Liver (tissue), 10 donors: ENCODE measurements at places on chromosomes 1 and 21.

GRCh38 chr1:17717594-17718535 lies 37.3 kb upstream of the ACTL8 start:
- DNase-seq, result no peak

DNA sequence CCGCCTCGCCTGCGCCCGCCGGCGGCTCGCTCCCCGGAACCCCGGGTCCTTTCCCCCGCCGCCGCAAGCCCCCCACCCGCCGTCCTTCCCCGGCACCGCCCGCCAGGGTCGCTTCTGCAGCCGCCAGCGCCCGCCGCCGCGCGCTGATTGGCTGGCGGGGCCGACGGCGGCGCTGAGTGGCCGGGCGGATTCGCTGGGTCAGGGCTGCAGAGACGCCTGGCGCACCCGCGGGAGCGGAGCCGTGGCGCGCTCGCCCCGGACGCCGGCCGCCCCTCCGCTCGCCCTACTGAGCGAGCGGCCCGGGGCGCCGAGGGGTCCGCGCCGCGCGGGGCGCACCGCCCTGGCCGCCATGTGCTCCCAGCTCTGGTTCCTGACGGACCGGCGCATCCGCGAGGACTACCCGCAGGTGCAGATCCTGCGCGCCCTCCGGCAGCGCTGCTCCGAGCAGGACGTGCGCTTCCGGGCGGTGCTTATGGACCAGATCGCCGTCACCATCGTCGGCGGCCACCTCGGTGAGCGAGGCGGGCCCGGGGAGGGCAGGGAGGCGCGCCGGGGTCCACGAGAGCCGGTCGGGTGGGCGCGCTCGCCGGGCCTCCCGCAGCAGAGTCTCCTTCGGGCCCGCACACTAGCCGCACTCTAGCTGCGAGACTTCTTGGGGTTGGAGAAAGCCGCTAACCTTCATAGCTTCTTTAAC lies at the start of gene RIMKLA:
Gene RIMKLA, plus strand, starts transcription at position 207 of the 694 bp plus-strand sequence. Its CDS starts 143 bp downstream, at position 350.
- peak; percentile 35 for DNase-seq

DNA sequence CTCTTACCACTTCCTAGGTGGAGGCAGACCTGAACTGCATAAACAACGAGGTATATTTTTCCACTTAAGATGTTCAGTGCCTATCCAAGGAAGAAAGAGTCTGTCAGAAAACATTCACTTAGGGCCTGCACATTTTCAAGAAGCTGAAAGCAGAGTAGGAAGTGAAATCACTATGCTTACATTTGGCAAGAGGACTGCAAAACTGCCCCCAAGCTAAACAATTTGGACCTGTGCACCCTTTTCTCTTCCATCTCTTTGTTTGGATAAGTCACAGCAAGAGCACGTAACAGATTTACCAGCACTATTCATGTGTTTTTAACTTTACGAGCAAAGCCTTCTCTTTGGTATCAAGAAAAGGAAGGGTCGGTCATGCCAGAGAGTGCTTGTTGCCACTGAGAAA lies 13.2 kb upstream of the BEND5 start:
- no peak for DNase-seq

GRCh38 chr1:12052008-12052573 lies 11.0 kb upstream of the TNFRSF8 start:
- no peak for DNase-seq

DNA sequence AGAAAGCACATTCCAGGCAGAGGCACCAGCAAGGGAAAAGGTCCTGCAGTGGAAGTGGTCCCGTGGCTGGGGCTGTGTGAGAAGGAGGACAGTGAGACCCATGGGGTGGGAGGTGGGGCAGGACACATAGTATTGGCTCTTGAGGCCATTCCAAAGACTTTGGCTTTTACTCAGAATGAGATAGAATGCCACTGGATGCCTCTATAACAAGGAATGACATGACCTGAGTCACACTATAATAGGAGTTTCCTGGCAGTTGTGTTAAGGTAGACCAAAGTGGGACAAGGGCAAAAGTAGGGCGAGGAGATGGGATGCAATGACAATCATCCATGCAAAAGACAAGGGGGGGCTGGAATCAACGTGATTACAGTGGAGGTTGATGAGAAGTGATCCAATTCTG lies 24.7 kb upstream of the LAMC2 start:
- DNase-seq, result no peak

DNA sequence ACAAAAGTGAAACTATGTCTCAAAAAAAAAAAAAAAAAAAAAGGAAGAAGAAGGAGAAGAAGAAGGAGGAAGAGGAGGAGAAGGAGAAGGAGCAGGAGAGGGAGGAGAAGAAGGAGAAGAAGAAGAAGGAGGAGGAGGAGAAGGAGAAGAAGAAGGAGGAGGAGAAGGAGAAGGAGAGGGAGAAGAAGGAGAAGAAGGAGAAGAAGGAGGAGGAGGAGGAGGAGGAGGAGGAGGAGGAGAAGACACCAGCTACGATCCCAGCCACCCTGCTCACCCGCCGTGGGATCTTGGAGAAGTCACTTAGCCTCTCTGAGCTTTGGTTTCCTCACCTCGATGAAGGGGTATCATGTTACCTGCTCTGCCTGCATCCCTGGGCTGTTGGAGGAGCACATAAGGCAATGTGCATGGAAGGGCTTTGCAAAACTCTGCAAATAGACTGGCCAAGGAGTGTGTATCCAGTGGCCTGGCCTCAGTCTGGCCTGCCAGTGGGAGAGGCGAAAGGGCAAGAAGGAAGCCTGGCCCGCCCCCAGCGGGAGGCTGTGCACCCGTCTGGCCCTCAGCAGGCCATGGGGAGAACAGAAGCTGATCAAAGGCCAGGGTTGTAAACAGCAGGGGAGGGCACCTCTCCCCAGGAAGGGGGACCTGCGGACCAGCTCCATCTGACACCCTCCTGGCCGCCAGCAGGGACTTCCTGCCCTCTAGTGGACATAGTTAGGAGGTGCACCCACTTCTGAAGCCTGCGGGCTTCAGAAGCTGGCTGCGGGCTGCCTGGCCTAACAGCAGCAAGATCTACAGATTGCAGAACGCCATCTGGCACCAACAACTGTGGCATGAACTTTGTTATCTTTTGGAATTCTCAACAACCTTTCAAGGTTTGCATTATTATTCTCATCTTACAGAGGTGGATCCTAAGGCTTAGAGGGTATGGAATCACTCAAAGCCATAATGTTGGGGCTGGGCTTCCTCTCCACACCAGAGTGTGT lies 19.2 kb upstream of the CDK18 start:
- peak; percentile 54 for DNase-seq

DNA sequence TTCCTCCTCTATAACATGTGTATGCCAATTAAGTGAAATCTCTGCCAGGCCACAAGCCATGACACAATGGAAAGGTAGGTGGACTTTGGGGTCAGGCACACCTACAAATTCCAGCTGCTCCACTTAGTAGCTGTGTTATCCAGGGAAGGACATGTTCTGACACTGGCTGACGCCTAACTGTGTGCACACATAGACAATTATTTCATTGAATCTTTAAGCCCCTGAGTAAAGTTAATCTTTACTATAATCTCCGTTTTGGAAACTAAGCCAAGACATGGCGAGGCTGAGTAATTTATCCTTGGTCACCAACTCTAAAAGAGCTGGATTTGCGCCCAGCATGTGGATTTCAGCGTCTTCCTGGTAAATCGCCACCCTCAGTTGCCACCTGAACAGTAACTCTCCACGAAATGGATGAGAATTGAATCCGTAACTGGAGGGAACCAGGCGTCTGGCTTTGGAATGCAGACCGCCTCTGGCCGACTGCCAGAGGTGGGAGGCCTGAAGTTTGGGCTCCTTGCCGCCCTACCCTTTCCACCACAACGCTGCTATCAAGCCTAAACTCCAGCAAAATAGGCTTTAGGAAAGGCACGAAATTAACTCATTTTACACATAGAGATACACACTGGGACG lies 888 bp upstream of the SNRPE start:
- DNase-seq, result no peak

GRCh38 chr1:65109487-65109886 lies 38.5 kb upstream of the AK4 start:
- no peak for DNase-seq

GRCh38 chr1:82099170-82099569 lies 298.4 kb downstream of the ADGRL2 start:
- DNase-seq, result no peak

- peak; percentile 76 for DNase-seq
Measured at GRCh38 chr1:43934101-43934985, 742 bp downstream of the ARTN start.

DNA sequence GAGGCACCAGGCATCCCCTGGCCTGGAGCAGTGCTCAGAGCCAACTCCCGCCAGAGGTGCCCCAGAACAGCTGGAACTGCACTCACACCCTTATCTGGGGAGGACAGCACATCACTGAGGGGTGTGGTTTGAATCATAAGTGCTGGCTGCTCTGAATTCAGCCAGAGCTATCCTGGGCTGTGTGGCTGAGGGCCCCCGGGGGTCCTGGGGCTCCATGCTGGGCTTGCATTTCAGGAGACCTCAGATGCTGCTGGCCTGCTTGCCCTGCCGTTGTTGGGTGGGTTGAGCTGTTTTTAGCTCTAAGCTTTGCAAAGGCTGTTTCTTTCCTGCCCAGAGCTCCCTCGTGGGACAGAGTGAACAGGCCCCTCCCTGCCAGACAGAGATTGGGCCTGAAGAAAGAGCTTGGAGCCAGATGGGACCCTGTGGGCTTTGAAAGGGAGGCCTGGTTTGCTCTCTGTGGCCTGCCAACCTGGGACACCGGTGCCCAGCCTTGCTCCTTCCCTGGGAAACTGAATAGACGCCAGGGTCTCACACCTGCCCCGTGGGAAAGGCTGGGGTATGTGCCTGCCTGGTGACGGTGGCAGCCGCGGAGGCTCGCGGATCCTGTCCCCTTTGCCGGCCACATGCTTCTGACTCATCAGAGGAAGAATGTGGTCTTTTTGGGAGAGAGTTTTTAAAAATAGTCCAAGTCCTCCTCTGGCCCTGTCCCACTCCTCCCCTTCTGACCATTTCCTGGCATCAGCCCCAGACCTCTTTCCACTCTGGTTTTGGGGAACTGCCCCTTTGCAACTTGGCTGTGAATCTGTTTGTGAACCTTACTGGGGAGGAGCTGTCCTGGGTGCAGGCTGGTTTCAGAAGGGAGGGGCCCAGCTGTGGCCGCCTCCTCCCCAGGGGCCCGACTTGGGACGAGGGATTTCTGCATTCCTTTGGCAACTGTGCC lies 30.0 kb downstream of the ARHGEF10L start:
- no peak for DNase-seq

DNA sequence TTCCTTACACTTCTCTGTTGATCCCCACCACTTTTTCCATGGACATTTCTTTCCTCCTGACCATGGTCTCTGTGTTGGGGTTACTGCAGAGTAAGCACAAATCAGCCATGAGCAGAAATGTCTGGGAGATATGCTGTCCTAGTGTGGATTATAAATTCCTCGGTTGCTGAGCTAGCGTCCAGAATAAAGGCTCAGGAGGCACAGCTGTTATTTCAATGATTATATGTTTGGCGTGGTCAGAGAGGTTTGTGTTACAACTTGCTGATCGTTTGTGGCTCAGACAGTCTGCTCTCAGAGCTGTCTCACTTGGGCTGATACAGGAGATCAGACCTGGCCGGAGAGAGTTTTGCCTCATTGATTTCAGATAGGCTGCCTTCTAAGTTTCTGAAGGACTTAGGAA lies 37.5 kb upstream of the LAMC2 start:
- DNase-seq, result no peak

DNA sequence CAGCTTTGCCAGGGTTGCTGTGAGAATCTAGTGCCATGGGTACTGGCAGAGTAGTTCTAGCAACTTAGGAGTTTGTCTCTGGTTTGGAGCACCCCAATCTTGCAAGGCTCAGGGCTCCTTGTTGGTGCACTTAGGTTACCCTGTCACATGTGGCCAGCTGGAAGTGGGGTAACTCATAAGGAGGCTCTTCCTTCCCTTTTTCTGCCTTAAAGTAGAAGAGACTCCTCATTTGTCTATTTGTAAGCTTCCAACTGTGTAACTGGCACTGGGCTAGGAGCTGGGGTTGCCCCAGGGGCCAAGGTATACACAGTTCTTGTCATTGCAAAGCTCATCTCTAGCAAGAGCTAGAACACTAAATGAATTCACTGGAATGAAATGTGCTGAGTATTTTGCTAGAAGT lies 10.6 kb downstream of the MROH7 start:
- no peak for DNase-seq

DNA sequence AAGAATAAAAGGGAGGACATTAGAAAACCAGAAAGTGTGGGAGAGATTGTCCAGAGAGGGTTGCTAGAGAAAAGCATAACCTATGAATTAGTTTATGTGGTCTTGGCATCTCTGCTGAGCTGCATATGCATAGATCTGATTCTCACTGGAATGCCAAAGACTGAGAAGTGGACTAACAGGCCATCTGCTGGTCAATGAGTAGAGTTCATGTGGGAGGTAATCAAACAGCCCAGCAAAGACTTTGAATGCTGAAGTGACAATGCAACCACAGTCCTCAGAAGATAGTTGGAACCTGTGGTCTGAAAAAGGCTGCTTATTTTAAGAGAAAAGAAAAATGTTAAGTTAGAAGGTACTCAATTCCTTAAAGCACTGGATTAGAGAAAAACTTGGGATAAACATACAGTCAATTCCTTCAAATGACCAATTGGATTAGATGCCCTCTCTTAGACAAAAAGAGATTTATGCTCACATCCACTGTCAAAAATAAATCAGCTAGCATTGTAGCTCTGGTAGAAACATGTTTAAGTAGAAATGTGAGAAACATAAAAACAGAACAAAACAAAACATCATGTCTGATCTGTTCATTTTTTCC lies 382.8 kb downstream of the AMY1C start:
- no peak for DNase-seq

DNA sequence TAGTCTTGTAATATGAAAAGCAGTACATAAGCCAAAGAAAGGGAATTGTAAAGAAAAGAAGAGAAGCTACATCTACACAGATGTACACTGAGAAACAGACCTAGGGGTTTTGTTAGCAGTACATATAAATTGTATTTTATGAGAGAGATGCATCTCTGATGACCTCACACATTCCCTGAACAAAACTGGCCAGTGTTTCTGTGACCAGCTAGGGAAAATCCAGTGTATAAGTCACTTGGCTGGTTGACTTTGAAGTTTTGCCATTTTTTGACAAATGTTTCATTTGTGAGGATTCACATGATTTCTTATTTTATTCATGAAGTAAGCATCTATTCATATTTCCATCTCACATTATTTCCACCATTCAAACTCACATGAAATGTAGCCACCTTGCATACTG lies 28.3 kb upstream of the DYNLT5 start:
- DNase-seq, result no peak

- no peak for DNase-seq
Measured at GRCh38 chr21:41593051-41593759, 85.2 kb upstream of the TMPRSS2 start.
